B cell (primary cell): ENCODE measurements at places on chromosomes 7 and 10. TPM values are rescaled to one million over a fixed set of nuclear protein-coding genes. Genes with fewer than 3 reads are reported as not detected.

The GBX1 gene
- total RNA-seq: not detected in 2 replicates

The PDE6C gene
- not detected in 2 replicates for total RNA-seq

The PTF1A gene
- total RNA-seq: not detected in 2 replicates

The MMD2 gene
- total RNA-seq: not detected in 2 replicates

The SPDYE9 gene
- not detected in 2 replicates for total RNA-seq

The MSMB gene
- not detected in 2 replicates for total RNA-seq

The LMOD2 gene
- not detected in 2 replicates for total RNA-seq

The TMEM26 gene
- not detected in 2 replicates for total RNA-seq

The DGKB gene
- not detected in 2 replicates for total RNA-seq

The RBP4 gene
- total RNA-seq: not detected in 2 replicates

The FKBP6 gene
- total RNA-seq: not detected in 2 replicates

The MUC12 gene
- total RNA-seq: not detected in 2 replicates

The C10orf62 gene
- total RNA-seq: not detected in 2 replicates

The STEAP1B gene
- 8.8 and 9.1 TPM in 2 replicates for total RNA-seq
